Tibial artery (tissue), 4 donors: ENCODE measurements at places on chromosomes 12 and 14.
A peak's percentile ranks its signal among the peaks of the same experiment; 100 is the strongest.

DNA sequence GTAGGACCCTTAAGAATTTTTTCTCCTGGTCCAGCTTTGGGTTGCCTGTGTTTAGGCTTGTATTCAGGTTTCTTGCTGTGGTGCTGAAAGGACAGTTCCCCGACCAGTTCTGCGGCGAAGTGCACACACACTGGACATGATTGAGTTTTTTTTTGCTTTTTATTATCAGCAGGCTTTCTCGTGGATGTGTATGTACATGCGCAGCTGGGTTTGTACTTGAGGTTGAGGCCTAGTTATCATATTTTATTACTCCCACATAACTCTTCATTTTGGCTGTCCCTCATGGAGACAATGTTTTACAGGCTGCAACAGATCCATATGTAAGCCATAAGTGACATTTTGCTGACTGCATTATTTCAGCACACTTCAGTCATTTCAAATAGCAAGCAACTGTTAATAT is 2.5 kb downstream of the SCN8A start:
- no peak for DNase-seq

- DNase-seq: no peak
These were observed 50.9 kb downstream of the TRAF3 start for GRCh38 chr14:102828151-102828550.

DNA sequence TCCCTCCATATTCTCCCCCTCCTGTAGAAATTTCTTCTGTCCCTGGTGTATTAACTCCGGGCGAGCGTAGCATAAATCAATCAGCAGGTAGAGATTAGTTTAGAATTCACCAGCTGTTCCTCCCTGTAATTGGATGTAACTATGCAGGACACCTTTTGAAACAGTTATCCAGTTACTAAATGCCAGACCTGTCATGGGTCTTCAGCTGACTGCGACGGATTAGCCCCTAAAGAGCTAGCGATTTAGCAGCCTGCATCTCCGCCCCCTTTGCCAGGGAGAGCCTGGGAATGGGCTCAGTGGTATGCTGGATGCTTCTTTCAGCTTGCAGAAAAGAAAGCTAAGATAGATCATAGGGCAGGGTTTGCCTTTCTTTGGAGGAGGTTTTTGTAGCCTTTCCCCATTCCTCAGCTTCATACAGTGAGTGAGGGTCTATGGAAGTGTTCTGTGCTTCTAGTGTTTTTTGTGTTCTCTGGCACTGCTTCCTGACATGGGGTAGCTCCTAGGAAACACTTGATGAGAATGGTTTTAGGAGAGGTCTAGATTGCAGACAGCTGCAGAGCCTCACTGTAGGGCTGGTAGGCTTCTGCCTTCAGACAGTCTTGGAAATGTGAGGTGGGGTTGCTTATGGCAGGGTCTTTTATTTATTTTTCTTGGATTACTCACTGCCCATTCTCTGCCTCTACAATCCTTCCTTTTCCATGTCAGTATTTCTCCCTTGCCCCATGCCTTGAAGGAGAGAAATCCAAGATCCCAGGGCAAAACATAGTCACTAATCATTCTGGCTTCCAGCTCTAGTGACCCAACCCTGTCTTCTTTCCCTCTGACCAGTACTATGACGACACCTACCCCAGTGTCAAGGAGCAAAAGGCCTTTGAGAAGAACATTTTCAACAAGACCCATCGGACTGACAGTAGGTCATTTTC is 16.7 kb downstream of the COPZ1 start:
- DNase-seq: no peak

DNA sequence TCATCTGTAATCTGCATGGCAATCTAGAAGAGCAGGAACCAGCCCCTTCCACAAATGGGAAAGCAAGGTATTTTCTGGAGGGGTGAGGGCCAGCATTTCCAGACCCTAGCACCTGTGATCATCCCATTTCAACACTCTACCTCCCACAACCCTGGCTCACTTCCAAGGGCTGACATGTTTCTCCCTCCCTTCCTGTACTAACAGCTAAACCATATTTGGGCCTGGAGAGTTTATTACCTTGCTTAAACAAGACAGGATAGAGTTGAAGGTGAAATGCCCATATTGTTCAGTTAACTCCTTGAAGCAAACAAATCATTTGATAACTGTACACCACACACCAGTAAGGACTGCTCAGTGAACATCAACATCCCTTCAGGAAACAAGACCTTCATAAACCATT is 158.4 kb downstream of the PPM1H start:
- DNase-seq: no peak

GRCh38 chr14:95774265-95775160 is 60.6 kb upstream of the TCL1A start:
- no peak for DNase-seq

DNA sequence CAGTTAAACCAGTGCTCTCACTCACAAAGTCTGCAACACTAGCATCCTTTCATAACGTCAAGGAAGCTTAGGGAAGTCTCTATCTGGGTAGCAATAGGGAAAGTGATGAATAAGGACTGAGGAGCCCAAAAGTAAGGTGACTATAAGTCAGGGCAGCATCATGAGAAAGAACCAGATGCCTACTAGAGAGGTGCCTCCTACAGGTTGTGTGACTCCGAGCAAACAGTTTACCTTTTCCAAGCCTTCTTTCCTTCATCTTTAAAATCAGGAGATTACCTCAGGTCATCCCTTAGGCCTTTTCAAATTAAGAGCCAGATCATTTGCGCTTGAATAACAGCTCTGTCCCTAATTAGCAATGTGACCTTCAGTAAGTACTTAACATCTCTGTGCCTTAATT is 40.2 kb downstream of the RTN1 start:
- DNase-seq: no peak

- no peak for DNase-seq
These were observed 245.6 kb upstream of the NPAS3 start for GRCh38 chr14:32693114-32693513.

- no peak for DNase-seq
These were observed 12.9 kb downstream of the ANKRD13A start for GRCh38 chr12:110012137-110012536.

DNA sequence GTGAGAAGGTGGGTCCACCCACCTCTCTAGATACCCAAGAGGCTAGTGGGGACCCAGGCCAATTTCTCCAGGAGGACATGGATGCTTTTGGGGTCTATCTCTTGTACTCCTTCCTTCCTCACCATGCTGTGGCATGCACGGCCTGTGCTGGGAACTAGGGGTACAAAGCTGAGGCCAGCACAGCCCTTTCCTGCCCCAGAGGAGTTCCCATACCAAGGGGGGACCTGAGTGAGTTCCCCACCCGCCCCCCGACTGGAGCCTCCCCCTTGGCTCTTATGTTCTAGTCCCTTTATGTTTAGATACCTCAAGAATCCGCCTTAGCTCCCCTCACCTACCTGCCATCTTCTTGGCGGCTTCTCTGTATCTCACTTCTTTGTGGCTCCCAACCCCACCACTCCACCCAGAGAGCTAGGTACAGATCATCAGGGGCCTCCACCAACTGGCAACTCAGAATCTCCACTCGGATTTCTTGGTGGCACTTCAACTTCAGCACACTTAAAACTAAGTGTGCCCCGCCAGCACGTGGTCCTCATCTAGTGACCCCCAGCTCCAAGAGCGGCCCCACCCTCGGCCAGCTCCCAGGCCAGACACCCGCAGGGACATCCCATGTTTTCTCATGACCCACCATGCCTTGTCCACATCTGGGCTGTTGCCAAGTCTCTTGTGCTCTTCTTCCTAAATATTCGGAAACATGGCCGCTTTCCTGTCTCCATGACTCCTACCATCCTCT is 115.2 kb upstream of the RTL1 start:
- DNase-seq: no peak

DNA sequence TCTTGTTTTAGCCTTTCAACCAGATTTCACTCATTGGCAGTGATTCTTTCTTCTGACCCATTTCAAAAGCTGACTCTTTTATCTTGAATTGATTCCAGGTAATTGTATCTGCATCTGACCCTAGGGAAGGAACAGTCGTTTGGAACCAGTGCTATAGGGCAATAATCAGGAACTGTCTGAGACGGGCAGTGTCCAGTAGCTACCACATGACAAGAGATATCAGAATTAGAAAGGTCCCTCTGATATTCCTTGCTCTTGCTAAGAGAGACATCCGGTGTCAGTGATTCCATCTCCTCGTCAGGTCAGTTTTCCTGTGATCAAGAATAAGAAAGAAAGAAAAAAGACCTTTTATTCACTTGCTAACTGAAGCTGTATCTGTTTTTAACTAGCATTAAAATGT is 47.8 kb upstream of the PDE3A start:
- no peak for DNase-seq

- DNase-seq: no peak
These were observed 325.3 kb downstream of the GALC start for GRCh38 chr14:87667659-87668058.

- no peak for DNase-seq
These were observed 289.5 kb upstream of the RGS6 start for GRCh38 chr14:71642715-71643114.

GRCh38 chr12:131260954-131261353 is 307.2 kb downstream of the ADGRD1 start:
- DNase-seq: no peak

DNA sequence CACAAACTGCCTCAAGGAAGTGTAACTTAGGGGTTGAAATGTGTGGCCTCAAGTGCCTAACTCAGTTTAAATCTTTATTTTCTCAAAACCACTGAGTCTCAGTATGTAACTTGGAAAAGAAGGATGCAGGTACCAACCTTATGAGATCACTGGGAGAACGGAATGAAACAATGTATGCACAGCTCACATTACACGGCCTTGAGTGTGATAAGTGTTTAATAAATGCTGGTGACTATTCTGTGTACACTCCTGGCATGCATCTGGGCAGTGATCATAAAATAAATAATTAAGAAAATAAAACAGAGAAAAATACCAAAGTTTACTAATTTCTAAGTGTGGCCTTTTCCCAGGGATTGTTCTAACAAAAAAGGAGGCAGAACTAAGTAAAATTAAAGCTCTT is 974.5 kb upstream of the FLRT2 start:
- DNase-seq: no peak

- DNase-seq: no peak
These were observed 567.8 kb upstream of the TBX3 start for GRCh38 chr12:115251727-115252126.

- DNase-seq: no peak
These were observed 31.6 kb downstream of the CCDC92 start for GRCh38 chr12:123941000-123941399.

GRCh38 chr12:108324351-108325017 is 14.6 kb downstream of the CMKLR1 start:
- DNase-seq: no peak

GRCh38 chr14:100019156-100019744 is 46.0 kb upstream of the EVL start:
- no peak for DNase-seq

DNA sequence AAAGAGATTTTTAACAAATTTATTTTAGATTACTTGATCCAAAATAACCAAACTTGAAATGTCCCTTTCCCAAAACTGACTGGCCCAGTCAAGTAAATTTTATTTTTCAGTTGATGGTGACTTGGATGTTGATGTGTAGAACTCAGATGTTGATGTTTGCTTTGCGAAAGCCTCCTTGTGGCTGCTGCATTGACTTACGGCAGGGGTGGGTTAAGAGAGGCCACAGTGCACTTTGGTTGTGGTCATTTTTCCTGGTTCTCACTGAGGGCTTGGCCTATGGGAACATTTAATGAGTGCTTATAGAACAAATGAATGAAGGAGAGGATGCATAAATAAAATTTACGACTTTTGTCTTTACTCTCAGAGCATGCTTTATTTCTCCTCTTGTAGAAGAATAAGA is 52.6 kb downstream of the SLCO1B3 start:
- no peak for DNase-seq

GRCh38 chr12:120663741-120664140 is 23.2 kb upstream of the MLEC start:
- no peak for DNase-seq

DNA sequence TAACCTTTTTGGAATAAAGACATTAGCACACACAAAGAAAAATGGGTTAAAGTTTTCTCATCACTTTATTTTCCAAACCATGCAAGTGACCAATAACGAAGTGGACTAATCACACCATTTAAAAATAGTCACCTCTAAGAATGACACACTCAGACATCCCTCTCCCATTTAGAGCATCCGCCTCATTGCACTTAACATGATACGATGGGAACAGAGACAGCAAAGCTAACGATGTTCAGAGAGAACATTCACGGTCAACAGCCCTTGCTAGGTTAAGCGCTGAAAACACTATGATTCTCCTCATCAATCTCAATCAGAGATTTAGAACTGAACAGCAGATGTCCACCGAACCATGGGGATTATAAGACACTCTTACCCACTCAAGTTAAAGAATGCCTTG is 35.8 kb downstream of the NIN start:
- DNase-seq: no peak

GRCh38 chr14:103509864-103510723 is 12.5 kb downstream of the CKB start:
- peak; percentile 54 for DNase-seq

- no peak for DNase-seq
These were observed 34.0 kb downstream of the MNAT1 start for GRCh38 chr14:60768602-60769001.

DNA sequence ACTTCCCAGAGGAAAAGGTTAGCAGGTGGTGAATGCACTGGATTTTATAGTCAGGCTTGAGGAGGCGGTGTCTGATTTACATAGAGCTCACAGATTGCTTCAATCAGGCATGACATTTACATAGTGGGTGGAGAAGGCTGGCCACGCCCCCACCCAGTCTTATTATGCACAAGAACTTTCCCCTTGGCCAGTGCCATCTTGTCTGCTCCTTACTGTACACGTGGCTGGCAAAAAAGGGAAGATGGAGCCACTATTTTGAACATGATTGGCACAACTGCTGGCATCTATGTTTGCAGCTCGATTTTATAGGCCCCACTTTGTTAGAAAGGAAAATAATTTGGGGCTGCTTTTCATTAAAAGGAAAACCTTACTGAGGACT is 10.9 kb upstream of the LGMN start:
- no peak for DNase-seq

- DNase-seq: peak; percentile 29
These were observed 35.3 kb upstream of the STRAP start for GRCh38 chr12:15846887-15847286.

DNA sequence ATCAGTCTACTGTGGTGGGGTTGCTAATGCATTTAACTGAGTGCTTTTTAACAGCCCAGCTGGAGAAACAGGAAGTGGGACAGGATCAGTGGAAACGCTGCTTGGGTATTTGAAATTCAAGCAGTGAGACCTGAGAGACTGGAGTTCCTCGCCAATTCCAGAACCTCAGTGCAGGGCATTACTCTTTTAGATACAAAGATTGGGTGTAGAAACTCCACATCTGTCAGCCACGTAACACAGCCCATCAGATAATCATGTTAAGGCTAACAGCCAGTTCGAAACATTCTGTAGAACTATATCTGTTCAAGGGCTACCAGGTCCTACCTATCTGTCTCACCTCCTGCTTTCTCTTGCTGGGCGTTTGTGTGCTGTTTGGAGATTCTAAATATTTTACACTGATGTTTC is 45.5 kb downstream of the RAD52 start:
- DNase-seq: no peak

GRCh38 chr12:51265024-51265423 is 5.2 kb downstream of the SMAGP start:
- no peak for DNase-seq

- no peak for DNase-seq
These were observed 151.4 kb downstream of the SLC35F4 start for GRCh38 chr14:57714487-57714931.

GRCh38 chr12:1837541-1838204 is 17.3 kb downstream of the LRTM2 start:
- no peak for DNase-seq
